ENCODE measurements at places on chromosomes 4 and X. TPM values are rescaled to one million over a fixed set of nuclear protein-coding genes. Genes with fewer than 3 reads are reported as not detected.
A peak's percentile ranks its signal among the peaks of the same experiment; 100 is the strongest.

The ZNF595 gene
- total RNA-seq, result 3.9 TPM

The FGFR3 gene
- 1.3 TPM for total RNA-seq

- no peak for DNase-seq
Measured at GRCh38 chr4:145722561-145722960, 42.6 kb downstream of the C4orf51 start.

DNA sequence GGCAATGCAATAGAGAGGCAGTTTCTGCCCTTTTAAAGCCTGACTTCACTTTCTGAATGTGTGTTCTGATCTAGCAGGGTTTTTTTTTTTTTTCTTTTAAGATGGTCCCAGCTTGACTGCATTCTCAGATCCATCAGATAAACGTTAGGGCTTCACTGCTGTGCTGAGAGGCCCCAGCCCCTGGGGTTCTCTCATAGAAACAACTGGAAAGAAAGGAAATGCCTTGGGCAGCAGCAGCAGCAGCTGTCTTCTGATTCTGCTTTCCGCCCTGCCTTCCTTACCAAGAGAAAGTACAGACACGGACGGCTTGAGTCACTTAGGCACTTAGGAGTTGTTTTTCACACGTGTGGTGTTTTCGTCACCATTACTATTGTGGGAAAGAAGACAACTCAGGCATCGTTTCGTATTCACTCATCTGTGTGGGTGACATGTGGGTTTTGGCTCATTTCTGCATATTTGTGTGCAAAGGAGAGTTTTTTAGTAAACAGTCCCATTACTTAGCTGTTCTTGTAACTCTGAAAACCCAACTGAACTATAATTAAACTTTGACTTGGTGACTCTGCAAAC lies 172.0 kb downstream of the PTTG2 start:
- no peak for DNase-seq

- peak; percentile 17 for DNase-seq
Measured at GRCh38 chr4:152062936-152063620, 302.3 kb upstream of the GATB start.

DNA sequence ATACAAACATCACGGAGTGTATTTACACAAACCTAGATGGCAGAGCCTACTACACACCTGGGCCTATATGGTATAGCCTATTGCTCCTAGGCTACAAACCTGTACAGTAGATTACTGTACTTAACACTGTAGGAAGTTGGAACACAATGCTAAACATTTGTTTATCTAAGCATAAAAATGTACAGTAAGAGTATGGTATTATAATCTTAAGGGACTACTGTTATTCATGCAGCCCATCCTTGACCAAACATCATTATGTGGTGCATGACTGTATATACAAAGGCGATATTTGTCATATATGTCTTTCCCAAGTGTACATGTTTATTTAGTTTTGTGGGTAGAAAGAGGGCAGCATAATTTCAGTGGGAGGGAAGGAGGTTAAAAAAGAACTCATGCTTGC lies 177.7 kb upstream of the FSTL5 start:
- DNase-seq, result no peak

The EXOSC9 gene
- 23.0 TPM for total RNA-seq

DNA sequence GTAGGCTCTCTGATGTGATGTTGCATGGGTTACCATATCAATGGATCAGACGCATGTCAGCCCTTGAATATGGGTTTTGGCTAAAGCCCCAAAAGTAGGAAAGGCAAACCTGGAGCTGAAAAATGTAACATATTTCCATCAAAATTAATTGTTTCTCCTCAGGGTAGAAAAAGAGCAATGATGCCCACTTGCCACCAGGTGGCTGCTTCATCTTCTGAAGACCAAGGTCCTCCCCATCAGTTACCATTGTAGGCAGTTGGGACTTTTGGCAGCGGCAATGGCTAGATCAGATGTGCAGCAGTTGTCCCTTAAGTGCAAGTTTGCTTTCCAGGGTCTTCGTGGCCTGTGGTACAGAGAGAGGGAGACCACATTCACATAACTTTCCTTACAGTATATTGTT lies 118.2 kb downstream of the NAF1 start:
- peak; percentile 65 for DNase-seq

- no peak for DNase-seq
Measured at GRCh38 chr4:8841678-8842268, 29.9 kb downstream of the HMX1 start.

DNA sequence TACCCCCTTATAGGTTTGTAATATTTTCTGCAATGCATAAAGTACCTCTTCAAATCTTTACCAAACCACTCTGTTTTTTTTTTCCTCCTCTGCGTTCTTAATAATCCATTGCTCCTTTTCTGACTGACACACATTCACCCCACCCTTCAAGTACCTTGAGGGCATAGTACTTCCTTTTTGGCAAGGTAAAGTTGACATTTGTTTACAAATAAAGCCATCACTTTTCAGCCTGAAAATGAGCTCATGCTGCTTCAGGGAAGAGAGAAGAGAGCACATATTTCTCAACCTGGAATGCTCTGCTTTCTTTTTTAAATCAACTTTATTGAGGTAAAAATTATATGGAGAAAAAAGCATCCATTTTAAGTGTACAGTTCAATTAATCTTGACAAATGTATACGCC lies 113.9 kb downstream of the AGTR2 start:
- DNase-seq, result no peak
